CD4-positive, alpha-beta T cell treated with Interleukin-15 for 4 hours (primary cell): ENCODE measurements at places on chromosomes 7 and 10.

GRCh38 chr7:80548840-80549530 is 37.1 kb upstream of the GNAT3 start:
- no peak for DNase-seq

GRCh38 chr7:146002431-146003078 is 114.0 kb upstream of the CNTNAP2 start:
- no peak for DNase-seq

- no peak for DNase-seq
Observed at GRCh38 chr7:147012666-147013065, 896.1 kb downstream of the CNTNAP2 start.

- no peak for DNase-seq
Observed at GRCh38 chr10:15632456-15633091, 87.1 kb downstream of the ITGA8 start.

DNA sequence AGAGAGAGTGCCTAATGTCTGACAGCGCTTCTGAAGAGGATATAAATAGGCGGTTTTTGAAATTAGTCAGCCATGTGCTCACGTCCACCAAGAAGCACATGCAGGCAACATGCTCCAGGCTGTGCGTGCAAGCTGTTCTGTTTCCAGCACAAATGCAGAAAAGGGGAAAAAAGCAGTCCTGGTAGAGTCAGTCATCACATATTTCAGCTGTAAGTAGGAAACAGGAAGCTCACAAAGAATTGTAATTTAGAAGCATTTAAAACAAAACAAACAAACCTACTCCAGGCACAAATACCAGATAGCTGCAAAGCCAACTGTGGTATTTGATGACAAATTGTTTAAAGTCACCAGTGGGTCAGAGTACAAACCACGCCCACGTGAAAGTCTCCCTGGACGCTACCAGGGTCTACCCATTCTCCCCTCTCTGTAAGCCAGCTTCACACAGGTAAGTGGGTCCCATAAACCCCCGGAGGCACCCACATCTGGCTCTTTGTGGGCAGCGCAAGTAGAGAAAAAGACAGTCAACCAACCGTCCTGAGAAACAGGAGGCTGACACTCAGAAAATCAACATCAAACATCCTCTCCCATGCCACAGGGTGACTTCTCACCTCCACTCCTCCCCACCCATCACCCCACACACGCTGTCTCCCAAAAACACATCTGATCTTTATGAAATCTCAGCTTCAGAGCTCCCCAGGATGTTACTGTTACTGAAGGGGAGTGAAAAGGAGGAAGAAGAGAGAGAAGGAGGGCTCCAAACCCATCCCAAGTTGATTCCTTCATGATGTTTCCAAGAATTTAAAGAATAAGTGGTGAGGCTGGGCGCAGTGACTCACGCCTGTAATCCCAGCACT is 186.4 kb downstream of the FAM107B start:
- peak; percentile 47 for DNase-seq

DNA sequence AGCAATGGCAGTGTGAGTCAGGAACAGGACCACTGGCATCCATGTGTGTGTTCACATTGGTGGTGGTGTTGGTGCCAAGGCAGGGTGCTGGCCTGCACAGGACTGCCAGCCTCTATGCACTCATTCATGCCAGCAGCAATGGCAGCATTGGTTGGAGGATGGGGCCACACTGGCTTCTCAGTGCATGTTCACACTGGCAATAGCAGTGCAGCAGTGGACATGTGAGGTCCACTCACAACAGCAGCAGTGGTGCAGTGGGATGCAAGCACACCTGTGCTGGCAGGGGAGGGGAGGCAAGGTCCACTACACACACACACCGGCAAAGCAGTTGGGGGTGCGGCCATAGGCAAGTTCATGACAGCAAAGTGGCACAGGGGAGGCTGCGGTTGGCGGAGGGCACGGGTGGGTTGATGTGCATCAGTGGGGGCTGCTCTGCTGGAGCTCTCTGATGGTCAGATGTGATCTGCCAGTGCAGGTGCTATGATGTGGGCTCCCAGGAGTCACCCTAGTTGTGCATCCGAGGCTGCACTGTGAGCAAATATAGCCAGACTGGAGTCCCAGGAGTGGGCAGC is 57.8 kb upstream of the TNKS2 start:
- no peak for DNase-seq

- no peak for DNase-seq
Observed at GRCh38 chr10:70536196-70536861, 57.8 kb downstream of the PALD1 start.

- no peak for DNase-seq
Observed at GRCh38 chr7:43164757-43165156, 52.3 kb downstream of the HECW1 start.

- no peak for DNase-seq
Observed at GRCh38 chr10:78041170-78042057, 7.8 kb downstream of the RPS24 start.

DNA sequence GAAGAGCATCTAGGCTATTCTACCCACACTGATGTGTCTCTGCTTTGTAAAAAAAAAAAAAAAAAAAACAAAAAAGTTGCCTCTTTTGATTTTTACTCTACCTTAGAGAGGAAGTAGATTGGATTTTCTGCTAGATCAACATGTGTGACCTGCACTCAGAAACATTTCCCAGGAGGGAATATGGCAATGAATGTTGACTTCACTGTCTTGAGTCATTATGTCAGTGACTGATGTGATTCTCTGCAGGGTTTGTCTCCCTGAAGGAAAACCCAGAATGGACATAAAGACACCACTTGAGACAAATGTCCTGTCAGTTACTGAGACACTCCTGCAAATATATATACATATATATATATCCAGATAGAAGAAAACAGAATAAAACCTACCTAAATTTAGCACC is 370.3 kb downstream of the BMPER start:
- DNase-seq: no peak

DNA sequence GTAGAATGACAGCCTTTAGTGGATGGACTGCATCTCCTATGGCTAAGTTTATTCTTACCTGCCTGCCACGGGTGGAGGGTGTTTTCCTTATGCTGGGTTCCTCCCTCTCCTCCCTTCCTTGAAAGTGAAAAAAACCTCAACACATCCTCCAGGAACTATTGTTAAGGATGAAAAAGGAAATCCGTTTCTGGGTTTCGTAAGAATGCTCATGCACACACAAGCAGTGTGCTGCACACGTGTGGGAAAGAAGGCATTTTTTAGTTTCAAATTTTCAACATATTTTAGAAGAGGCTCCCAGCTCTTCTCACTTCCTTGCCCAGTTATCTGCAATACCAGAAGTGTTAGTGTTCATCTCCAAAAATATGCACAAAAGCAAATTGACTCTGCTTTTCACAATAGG is 90.6 kb downstream of the FAM171A1 start:
- no peak for DNase-seq

- no peak for DNase-seq
Observed at GRCh38 chr7:101754424-101755159, 62.8 kb upstream of the CUX1 start.

- no peak for DNase-seq
Observed at GRCh38 chr7:35761871-35762677, 38.8 kb upstream of the SEPTIN7 start.

DNA sequence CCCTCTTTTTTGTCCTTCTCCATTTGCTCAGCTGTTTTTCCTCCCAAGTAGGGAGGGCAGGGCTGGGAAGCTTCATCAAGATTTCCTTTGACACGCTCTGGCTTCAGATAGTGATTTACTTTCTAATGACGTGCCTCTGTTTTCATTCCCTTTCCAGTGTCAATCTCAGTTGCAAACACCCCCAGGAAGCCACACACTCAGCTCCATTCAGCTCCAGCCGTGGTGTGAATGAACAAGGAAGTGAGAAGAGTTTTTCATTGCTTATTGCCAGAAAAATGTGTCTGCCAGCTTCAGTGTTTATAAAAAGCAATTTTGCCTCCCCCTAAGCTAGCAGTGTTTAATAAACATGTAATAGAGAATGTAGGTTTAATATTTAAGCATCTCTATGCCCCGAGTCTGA is 108.7 kb upstream of the DPP6 start:
- DNase-seq: no peak

GRCh38 chr10:106557951-106558733 is 606.4 kb downstream of the SORCS1 start:
- DNase-seq: no peak

DNA sequence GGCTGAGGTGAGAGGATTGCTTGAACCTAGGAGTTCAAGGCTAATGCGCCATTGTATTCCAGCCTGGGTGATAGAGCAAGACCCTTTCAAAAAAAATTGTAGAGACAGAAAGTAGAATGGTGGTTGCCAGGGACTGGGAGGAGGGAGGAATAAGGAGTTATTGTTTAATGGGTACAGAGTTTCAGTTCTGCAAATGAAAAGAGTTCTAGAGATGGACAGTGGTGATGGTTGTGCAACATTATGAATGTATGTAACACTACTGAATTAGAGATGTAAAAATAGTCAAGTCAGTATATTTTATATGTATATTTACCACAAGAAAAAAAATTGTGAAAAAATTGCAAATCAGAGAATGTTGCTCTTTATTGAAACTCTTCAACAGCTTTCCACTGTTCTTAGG is 266.5 kb upstream of the NPY start:
- DNase-seq: no peak

DNA sequence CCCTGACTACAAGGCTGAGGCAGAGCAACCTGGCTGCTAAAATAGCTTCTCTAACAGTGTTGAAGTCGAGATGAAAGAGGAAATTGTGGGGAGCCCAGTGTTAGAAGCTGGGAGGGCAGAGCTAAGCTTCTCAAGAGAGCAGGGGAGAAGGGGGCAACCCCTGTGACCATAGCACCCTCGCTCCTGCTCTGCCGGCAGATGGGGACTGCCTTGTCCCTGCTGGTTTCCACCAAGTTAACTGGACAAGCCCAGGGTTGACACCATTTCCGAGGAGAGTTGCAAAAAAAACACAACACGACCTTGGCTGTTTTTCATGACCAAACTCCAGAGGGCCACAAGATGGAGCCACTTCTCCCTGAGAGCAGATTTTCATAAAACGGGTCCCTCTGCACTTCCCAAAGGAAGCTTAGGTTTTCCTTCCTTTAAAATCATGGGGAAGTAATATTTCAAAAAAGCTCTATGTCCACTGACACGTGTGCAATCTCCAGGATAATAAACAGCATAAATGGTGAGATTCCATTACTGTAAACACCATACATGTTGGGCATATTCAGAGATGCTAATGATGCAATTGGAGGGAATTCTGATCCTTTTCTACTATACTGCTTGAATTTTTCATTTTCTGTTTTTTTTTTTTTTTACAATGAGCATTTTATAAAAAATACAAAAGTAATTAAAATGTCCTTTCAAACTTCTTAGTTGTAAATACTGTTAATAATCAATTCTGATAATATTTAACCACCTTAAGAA is 140.4 kb downstream of the PIP4K2A start:
- DNase-seq: peak; percentile 50

DNA sequence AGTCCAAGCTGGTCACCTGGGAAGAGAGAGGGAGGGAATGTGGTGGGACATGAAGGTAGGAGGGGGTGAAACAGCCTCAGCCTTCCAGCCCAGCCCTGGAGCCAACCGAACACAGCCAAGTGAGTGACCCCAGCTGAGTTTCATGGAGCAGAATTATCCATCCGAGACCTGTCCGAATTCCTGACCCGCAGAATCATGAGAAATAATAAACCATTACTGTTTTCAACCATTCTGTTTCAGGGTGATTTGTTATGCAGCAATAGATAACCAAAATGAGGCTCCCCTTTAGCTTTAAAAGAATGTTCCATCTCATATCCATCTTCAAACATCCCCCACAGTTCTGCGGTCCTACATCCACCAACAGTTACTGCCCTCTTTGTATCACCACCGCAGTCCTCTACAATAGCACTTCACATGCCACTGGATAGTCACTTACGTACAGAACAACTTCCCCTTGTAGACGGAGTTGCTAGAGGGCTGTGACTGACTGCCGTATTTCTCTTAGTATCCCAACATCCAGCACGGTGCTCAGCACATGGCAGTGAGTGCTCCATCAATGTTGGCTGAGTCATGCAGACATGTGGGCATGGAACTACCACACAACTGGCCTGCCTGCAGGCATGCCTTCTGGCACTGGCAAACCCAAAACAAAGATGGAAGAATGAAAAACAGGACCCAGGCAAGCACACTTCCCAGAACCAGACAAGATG is 18.5 kb downstream of the KIAA1549 start:
- no peak for DNase-seq

- peak; percentile 88 for DNase-seq
Observed at GRCh38 chr7:77247206-77247850, 47.7 kb upstream of the FGL2 start.

DNA sequence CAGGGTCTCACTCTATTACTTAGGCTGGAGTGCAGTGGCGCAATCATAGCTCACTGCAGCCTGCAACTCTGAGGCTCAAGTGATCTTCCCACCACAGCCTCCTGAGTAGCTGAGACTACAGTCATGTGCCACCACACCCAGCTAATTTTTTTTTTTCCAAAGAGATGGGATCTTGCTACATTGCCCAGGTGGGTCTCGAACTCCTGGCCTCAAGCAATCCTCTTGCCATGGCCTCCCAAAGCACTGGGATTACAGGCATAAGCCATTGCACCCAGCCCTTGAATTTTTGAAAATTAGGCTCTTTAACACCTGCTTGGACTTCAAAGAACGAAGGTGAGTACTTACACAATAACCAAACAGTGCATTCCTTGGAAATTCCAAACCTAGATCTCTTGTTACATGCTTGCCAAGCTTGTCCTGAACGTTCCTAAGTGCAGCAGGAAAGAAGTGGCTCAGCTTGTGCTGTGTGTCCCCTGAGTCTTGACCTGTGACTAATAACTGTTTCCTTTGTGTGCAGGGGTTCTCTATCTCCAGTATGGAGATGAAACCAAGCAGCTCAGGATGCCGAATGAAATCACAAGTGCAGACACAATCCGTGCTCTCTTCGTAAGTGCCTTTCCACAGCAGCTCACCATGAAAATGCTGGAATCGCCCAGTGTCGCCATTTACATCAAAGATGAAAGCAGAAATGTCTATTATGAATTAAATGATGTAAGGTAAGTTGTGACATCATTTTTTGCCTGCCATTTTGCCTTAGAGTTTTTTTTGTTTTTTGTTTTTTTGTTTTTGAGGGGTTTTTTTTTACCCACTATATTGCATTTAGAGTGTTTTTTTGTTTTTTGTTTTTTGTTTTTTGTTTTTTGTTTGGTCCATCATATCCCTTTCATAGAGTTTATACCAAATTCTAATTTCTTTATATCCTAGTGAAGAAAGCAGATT is 223.8 kb downstream of the KIAA1217 start:
- no peak for DNase-seq

GRCh38 chr10:25683344-25683743 is 250.7 kb upstream of the MYO3A start:
- no peak for DNase-seq

- DNase-seq: no peak
Observed at GRCh38 chr10:71737001-71737833, 17.6 kb upstream of the C10orf105 start.

GRCh38 chr10:117830205-117830604 is 216.5 kb downstream of the RAB11FIP2 start:
- DNase-seq: no peak
